ENCODE measurements at places on chromosomes 1 and 21.

GRCh38 chr1:180150982-180151381 is 3.7 kb upstream of the QSOX1 start:
- no peak for DNase-seq

- DNase-seq = no peak
Observed at GRCh38 chr1:18991585-18991984, 35.1 kb upstream of the IFFO2 start.

DNA sequence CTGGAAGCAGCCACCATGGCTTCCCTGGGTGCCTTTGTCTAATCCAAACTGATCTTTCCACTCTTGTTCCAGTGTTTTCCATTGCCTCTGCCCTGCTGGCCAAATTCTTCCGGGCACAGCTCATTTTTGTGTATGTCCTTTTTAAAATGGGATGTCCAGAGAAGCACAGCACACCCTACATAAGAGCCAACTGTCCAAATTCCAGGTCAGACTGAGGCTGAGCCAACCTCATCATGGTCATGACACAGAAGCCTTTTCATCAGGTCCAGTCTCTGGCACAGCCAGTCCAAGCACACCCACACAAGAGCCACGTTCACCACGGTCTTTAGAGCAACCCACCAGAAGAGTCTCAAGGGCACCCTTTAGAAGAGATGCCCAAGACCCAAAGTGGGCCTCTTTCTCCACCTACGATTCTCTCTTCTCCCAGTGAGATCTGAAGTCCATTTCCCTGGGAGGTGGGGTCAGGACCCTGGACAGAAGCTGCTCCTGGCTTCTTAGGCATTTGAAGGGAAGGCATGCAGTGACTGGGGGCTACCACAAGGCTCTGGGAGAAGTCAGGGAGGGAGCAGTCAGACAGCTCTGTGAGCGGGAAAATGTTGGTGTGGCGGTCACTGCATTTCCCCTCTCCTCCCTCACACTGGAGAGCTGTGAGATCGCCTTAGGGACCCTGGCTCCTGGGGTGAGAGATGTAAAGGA is 53.2 kb downstream of the SYT2 start:
- no peak for DNase-seq

DNA sequence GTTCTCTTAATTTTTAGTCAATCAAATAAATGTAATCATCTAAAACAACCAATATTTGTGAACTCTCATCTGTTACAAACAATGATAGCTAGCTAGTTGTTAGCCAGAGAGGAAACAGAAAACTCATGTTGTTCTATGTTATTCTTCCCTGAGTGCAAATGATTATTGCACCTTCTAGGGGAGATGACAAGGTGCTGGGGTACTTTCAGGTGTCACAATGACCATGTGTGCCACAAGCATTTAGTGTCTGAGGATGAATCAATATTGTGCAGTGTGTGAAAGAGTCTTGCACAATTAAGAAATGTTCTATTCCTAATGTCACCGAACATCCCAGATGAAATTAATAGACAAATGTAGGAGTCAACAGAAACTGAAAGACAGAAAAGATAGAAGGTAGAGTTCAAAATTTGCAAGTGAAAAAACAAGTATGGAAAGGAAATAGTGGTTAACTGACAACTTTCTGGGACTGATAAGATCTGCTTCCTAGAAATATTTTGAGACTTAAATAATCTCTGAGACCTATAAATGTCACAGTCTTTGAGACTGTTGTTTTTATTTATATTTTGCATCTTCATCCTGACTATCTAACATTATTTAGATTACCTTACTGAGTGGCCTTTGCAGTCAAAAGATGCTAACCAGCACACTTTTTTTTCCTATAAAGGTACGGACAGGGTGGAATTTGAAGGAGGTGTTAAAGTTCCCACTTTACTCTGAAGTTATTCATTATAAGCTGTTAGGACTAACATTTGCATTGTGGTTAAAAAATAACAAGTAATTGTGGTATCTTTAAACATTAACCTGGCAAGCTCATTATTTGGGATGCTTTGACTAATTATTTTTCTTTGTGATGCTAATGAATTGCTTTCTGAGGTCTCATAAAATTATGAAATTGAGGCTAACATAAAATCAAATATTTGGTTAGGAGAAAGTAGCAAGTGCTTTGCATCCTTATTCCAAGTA is 21.6 kb upstream of the DPYD start:
- DNase-seq = no peak

- DNase-seq = no peak
Observed at GRCh38 chr1:72218141-72218739, 64.1 kb downstream of the NEGR1 start.
